ENCODE measurements at places on chromosomes 7 and 10.

GRCh38 chr10:98300526-98301229 is 32.7 kb upstream of the LOXL4 start:
- no peak for DNase-seq

GRCh38 chr7:111029574-111030251 is 61.2 kb upstream of the LRRN3 start:
- no peak for DNase-seq

DNA sequence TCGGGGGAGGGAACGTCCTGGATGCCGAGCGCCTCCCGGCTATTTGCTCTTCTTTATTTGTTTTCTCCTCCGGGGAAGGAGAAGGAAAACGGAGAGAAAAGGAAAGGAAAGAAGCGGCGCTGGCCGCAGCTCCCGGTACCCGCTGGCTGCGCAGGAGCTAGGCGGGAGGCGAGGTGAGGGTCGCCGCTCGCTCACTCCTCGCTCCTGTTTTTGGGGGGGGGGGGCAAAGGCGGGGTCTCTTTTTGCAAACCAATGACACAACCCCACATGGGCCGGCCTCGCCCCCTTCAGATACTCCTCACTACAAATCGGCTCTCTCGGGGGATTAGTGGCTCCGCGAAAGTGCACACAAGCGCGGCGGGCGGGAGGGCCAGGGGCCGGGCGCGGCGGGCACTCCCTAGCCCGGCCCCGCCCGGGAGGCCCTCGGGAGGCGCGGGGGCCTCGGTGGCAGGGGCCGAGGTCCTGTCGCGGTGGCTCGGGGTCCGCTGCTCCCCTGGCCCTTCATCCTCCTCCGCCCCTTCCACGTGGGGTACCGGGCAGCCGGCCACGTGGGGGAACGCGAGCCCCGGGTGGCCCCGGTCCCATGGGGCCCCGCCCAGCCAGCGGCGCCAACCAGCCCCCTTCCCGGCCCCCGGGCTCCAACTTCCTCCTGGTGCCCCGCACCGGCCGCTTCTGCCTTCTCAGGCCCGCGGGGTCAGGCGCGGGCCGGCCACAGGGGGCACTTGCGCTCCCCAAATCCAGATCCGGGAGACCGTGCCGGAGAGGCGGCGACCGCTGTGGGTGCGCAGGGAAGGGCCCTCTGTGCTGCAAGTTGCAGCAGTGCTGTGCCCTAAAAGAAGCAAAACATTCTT is 718 bp upstream of the CTBP2 start:
- DNase-seq = no peak

DNA sequence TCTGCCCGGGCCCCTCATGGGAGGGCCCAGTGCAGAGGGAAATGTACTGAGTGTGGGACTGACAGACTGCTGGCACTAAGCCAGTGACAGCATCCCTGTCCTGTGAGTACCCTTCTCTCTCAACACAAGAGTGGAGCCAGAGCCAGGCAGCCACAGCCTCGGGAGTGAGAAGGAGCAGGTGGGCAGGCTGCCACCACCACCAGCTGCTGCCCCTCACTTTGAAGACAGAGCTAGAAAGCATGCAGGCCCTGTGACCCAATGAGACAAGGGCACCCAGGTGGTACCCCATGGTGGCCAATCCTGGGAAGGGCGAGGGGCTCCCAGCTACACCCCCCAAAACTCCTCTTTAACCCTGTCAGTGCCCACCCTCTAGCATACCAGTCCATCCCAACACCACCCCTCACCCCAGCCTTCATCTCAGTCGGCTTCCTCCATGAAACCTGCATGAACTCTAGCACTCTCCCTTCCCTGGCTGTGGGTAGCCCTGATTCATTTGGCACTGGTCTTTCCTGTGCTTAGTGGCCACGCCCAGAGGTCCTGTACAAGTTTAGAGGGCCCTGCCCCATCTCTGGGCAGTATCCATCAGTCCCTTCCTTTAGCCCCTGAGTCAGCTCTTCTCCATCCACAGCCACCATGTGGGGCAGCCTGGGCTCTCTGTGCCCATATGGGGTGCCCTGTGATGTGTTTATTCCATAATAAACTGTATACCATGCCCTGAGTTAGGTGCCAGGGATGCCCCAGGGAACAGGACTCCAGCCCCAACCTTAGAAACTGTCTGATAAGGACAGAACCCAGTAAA is 207.0 kb upstream of the ZMIZ1 start:
- no peak for DNase-seq

DNA sequence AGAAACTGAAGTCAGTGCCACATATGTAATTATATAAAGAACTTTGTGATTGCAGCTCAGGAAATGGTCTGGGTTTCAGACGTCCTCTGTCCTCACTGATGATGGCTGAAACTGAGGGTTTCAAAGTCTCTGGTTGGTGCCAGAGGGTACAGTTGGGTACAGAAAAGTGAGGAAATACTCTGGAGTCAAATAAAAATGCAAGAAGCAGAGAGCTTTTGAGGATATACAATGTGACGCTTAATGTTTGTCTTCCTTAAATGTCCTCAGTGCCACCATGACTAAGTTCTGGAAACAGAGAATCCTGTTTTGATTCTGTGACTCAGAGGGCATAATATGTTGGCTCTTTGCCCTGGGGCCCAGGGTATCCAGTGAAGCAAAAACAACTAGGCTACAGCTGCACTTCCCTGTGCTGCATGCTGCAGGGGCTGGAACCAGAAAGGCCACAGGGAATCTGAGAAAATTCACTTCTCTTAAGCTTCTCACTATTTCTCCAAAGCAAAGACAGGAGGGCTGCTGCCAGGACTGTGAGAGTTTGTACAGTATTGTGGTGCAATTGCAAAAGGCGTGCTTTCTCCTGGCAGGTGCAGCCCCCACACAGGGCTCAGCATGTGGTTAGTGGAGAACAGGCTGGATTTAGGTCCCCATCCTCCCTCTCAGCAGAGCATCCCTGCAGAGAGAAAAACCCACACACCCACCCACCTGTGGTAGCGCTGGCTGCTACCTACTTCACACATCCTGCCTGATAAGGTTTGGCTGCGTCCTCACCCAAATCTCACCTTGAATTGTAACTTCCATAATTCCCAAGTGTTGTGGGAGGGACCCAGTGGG is 169.5 kb upstream of the SVIL start:
- peak; percentile 93 for DNase-seq

DNA sequence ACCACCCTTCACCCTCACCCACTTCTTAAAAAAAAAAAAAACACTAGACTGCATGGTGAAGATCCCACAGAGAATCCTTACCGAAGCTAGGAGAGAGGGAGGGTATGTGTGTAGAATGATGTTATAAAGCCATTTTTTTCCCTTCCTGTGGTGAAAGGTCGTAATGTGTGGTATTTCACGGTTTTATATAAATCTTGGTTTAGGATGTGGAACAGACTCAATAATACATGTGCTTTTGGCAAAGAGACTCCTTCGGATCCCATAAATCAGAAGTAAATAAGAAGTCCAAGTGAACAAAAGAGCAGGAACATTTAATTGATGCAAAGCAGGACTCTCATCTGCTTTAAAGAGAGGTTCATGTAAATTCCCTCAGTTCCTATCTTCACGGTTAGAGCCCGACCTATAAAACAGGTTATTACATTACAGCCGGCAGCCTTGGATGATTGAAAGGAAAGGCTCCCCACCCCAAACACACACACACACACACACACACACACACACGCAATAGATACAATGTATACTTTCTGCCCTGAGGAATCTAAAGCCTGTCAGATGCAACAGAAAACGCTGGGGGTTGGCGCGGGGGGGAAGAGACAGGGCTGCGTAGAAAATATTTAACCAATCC is 8.8 kb downstream of the DLX5 start:
- no peak for DNase-seq

GRCh38 chr7:98034081-98035035 is 44.4 kb upstream of the OCM2 start:
- DNase-seq = no peak

GRCh38 chr10:93090619-93091018 is 16.9 kb downstream of the CYP26A1 start:
- DNase-seq = no peak

DNA sequence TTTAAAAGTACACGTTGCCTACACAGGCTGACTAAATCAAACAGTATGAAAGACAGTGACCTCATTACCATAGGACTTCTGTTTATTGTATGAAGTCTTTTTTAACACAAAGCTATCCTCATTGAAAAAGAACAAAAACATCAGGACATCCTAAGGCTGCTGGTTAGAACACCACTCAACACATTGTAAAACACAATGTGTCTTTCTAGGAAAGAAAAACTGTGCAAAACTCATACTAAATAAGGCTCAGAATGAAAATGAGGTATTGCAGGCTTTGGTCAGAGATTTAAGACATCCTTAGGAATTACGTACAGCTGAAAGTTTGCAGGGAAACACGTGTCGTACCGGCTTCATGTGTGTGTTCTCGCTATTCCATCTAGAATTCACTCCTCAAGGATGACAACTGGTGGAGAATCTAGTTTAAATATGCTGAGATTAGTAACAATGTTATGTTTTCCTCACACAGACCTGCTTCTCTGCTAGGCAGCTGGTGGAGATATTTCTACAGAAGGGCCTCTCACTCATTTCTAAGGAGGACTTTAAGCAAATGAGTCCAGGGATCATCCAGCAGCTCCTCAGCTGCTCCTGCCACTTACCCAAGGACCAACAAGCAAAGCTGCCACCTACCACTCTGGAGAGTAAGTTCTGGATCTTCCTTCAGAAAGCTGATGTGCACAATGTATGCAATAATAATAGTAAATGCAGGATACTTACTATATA is 29.3 kb downstream of the SLC39A12 start:
- no peak for DNase-seq

DNA sequence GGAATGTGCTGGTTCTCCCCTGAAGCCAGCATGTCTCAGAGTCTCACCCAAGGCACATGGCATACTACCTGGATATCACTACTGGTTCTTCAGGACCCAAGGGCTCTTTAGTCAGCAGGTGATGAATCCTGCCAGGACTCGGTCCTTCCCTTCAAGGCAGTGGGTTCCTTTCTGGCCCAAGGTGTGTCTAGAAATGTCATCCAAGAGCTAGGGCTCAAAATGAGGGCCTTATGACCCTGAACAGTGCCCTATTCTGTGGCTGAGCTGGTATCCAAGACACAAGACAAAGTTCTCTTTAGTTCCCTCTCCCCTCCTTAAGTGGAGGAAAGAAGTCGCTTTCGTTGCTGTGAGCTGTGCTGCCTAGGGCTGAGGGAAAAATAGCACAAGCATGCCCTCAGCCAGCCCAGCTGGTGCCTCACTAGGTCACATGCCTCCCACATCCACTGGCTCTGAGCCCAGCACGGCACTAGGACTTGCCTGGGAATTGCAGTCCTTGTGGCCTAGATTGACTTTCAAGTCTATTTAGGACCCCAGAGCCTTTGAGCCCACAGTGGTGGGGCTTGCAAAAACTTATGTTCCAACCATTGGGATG is 106.0 kb downstream of the BMS1 start:
- no peak for DNase-seq

DNA sequence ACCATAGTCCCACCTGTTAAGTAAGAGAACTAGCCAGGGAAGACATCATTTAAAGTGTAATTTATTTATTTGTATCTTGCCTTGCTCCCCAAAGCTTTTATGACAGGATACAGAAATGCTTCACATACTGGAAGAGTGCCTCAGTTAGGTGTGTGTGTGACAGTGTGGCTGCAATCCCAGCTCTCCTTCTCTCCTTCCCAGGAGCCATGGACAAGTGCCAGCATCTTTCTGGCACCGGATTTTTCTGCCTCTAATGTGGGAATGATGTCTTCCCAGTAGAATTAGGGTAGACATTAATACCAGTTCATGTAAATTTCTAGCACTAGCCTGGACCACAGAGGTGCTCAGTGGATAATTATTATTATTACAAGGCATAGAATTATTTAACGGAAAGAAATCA is 30.3 kb upstream of the ATXN7L1 start:
- no peak for DNase-seq

DNA sequence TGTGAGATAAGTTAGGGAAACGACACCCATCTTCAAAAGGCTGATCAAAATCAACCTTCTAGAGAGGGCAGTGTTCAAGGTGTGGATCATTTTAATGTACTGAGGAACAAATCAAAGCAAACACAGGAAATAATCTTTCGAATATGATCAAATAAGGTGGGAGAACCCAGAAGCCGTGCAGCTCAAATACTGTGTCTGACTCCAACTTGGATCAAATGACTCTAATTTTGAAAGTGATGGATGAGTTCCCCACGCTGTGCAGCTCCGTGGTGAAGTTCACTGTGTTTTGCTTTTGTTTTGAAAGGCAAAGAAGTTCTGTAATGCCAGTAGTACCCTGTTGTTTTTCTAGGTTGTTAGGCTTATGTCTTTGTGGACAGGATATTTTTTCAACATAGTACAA is 250.9 kb downstream of the SFMBT2 start:
- DNase-seq = no peak
